HT-29 (cell line): ENCODE measurements at places on chromosomes 2 and 18. TPM values are rescaled to one million over a fixed set of nuclear protein-coding genes. Genes with fewer than 3 reads are reported as not detected.

DNA sequence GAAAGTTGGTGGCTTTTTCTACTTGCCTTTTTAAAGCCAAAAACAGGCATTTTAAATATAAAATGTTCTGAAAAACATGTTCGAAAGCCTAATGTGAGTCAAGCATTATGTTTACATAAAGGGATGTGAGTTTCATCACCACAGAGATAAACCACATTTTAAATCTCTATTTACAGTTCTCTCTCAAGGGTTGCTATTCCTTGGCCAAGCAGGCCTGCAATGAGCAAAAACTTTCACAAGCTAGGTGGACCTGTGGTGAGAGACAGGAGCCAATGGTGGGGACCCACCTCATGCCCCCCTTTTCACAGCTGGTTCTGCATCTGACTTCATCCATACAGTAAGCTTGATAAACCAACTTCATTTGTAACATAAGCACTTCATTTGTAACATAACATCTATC, 65.1 kb downstream of the CUL3 start:
- no peak for DNase-seq

- no peak for DNase-seq
Observed at GRCh38 chr2:227826019-227826521, 12.4 kb downstream of the CCL20 start.

DNA sequence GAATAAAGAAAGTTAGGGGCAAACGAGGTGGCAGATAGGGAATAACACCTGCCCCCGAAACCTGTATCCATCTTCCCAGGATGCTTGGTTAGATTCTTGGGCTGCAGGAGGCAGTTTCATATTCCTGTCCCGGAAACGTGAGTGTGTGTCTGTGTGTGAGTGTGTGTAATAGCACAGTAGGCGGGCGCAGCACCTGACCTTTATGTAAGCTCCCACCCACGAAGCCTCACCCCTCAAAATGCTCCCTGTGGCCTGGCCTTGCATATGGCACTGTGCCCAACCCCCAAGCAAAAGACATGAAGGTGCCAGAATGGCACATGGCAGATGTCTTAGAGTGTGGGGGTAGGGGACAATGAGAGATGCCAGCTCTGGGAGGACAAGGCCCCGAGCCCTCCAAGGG, 48.9 kb downstream of the EFR3B start:
- DNase-seq = no peak

The VIL1 gene
- total RNA-seq = 230 and 247 TPM in 2 replicates

- DNase-seq = no peak
Observed at GRCh38 chr2:33018271-33018670, 71.5 kb downstream of the LTBP1 start.

The STPG4 gene
- total RNA-seq = 6.9 and 7.1 TPM in 2 replicates

The C2orf80 gene
- total RNA-seq = not detected in 2 replicates

The TCF4 gene
- total RNA-seq = 0.18 and 0.58 TPM in 2 replicates

DNA sequence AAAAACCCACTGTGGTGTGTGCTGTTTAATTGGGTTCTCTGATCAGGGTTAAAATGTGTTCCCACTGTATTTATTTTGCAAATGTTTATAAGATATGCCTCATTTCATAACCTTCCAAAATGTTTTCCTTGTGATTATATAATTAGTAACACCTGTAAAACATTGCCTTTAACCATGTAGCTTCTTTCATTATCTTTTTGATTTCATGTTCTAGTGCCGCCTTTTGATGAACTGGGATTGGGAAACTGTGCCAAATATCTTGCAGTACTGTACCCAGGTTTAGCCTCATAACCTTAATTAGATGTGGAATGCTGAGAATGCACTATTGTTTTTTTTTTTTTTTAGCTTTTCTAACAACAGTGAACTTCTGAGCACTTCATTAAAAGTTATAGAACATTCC, 96.9 kb downstream of the TANC1 start:
- DNase-seq = no peak

The CERKL gene
- 0.20 and 0.83 TPM in 2 replicates for total RNA-seq

DNA sequence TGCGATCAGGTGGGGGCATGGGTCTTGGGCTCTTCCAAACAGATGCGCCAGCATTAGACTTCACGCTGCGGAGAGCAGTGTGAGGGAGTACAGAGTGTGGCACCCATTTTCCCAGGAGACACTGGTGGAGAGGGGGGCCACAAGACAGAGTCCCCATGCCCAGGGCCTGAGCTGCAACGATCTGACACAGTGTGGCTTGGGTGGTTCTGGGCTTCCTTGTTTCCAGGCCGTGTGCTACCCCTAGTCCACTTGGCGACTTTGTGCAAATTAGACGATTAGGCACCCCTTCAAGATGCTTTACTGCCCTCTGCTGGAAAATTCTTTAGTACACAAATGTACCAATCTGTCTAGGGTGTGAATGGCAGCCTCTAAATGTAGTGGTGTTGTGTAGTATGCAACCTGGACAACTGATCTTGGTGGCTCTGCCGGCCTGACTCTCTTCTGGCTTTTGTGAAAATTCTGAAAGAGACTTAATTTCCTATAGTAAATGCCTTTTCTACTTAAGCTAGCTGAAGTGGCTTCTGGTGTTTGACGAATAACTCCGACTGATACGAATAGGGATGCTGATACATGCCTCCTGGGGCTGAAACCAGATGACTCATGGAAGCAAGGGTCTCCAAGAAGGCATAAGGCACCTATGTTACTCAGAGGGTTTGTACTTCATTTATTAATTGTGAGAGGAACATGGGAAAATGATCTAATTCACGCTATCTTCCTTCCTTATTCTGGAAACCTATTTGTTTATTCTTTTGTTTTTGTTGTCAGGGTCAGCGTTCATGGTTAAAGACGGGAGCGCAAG, 92.3 kb upstream of the SMAD2 start:
- DNase-seq = peak; percentile 74

GRCh38 chr2:43131051-43131889, 95.1 kb downstream of the ZFP36L2 start:
- DNase-seq = peak; percentile 79

DNA sequence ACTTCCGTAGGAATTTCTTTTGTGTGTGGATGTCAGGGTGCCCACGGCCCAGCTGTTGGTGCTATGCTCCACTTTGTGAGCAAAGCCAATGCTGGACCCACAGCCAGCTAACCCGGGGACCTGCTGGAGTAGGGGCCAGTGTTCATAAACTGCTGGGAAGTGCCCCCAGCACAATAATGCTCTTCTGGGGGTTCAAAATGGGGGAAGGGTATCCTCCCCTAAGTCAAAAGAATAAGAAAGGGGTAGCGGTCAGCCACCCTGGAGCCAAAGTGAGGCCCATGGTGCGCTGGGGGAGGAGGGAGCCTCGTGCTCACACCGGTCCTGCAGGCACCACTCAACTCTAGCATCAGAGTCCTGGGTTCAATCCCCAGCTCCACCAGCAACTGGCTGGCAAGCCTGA, 115.8 kb upstream of the NPAS2 start:
- DNase-seq = no peak

DNA sequence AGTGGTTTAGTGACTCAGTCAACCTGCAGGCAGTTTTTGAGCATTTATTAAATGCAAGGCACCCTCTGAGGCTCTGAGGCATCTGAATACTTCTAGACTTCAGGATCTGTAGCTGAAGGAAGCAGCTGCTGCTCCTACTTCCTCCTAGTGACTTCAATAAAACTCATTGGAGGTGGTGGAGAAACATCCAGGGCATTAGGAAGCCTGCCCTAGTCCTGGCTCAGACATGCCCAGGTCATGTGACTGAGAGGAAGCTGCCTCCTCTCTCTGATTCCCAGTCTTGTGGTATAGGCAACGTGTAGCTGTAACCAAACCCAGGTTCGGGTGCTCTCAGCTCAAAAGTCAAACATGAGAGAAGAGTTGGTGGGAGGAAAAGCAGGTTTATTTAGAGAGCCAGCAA, 287.2 kb upstream of the GYPC start:
- DNase-seq = no peak

GRCh38 chr2:237061356-237061755, 24.3 kb upstream of the COPS8 start:
- DNase-seq = no peak

DNA sequence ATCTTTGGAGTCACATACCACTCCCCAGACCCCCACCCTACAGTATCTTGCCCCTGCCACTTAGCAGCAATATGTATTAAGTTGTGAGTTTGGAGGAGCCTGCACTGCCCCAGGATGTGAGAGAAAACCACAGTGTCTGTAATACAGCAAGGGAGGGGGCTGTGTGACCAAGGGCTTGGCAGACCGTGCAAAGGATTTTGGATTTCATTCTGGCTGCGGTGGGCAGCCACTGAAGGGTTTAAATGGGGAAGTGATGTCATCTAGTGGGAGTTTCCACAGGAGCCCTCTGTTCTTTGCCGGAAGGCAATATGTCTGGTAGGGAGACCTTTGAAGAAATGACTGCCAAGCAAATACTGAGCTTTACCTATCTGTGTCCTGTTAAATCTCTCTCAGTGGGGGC, 202.4 kb downstream of the FHOD3 start:
- DNase-seq = no peak

- DNase-seq = no peak
Observed at GRCh38 chr2:189549449-189549832, 31.1 kb downstream of the SLC40A1 start.

DNA sequence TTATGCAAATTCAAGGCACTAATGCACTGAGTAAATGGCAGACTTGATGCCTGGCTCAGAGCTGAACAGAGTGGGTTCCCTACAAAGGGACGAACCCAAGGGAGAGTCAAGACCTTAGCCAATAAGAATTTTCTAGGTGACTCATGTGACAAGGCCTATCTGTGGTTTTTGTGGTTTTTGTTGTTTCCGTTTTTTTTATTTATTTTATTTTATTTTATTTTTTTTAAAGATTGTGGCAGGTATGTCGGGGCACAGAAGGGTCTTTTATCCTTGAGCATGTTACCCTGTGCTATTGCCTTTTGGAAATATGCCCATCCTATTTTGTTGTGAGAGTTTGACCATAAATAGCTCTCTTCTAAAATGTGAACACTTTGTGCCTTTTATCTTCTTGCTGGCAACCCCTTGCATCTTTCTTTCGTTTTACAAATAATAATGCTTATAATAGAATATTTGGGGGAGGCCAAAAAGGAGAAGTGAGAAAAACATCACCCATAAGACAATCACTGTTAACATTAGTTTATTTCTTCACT, 113.4 kb upstream of the AQP4 start:
- DNase-seq = no peak

DNA sequence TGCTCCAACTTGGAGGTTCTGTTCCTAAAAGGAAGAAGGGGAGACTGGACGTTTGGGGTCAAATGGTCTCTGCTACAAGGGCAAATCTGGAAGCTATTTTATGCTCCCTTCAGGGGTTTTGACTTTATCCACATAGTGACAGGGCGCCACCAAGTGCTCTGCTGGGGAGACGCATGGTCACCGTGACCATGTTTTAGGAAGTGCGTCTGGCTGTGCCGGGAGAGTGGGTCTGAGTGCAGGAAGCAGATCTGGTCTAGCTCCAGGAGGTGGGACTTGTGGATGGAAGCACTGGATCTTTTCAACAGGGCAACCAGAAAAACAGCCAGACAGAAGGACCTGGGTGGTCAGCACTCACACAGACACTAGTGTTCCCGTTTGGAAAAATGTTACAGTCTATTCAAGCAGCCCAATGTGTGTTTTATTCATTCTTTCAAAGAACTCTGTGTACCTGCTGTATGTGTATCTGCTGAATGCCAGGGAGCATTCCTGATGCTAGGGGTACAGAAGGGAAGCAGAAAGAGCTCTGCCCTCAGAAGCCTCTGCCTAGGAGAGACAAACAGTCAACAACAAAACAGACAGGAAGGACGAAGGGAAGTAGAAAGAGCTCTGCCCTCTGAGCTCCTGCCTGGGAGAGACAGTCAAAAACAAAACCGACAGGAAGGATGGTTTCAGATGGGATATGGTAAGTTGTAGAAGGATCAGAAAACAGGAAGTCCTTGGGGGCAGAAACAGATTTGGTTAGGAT, 14.3 kb downstream of the IMPA2 start:
- peak; percentile 87 for DNase-seq

DNA sequence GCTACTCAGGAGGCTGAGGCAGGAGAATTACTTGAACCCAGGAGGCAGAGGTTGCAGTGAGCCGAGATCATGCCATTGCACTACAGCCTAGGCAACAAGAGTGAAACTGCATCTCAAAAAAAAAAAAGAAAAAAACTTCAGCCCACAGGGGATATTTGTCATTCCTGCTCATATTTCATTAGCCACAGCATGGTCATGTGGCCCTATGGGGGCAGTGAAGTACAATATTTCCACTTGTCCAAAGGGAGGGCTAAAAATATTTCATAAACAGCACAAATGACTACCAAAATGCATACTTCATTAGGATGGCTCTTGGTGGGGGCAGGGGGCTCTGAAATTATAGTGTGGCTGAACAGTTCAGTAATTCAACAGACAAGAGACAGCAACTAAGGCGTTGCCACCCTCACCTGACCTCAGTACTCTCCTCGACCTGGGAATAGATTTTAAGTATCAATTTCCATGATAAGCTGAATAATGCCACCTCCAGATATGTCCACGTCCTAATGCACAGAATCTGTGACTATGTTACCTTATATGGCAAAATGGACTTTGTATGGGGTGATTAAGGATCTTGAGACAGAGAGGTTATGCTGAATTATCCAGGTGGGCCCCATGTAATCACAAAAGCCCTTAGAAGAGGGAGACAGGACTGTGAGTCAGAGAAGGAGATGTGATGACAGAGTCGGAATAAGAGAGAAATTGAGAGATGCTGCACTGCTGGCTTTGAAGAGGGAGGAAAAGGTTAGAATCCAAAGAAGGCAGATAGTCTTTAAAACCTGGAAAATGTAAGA, 158.2 kb upstream of the CRIM1 start:
- no peak for DNase-seq
